Left kidney (tissue), 8 donors: ENCODE measurements at places on chromosomes 2 and 18. TPM values are rescaled to one million over a fixed set of nuclear protein-coding genes. Genes with fewer than 3 reads are reported as not detected.

GRCh38 chr2:59713577-59713976 lies 839.9 kb downstream of the BCL11A start:
- DNase-seq, result no peak

DNA sequence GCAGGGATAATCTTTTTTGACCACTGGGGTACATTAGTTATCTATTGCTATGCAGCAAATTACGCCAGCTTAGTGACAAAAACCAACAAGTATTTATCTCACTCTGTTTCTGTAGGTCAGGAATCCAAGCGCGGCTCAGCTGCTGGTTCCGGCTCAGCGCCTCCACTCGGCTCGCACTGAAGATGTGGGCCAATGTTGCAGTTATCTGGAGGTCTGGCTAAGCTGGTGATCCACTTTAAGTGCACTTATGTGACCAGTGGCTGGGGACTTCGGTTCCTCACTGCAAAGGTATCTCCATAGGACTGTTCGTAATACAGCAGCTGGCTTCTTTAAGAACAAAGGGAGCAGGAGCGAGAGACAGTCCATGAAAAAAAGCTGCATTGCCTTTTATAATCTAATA lies 591.9 kb downstream of the TMEM182 start:
- DNase-seq, result no peak

- peak; percentile 45 for DNase-seq
Observed at GRCh38 chr2:16394072-16394985, 271.3 kb downstream of the CYRIA start.

DNA sequence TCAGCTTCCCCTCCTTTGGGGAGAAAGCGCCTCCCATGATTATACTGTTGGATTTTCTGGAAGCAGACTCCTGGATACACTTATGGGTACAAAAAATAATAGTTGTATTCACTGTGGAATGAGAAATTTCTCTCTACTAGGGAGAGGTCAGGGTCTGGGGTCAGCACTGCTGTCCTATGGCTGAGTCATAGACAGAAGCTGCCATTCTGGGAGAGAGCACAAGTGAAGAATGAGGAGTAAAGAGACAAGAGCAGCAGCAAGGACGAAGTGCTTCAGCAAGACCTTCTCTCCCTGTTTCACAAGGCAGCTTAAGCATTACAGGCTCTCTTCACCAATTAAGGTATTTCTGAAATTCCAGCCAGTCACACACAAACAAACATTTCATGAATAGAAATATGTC lies 10.1 kb upstream of the UNC80 start:
- no peak for DNase-seq

GRCh38 chr2:216770050-216770449 lies 74.7 kb upstream of the IGFBP5 start:
- no peak for DNase-seq

DNA sequence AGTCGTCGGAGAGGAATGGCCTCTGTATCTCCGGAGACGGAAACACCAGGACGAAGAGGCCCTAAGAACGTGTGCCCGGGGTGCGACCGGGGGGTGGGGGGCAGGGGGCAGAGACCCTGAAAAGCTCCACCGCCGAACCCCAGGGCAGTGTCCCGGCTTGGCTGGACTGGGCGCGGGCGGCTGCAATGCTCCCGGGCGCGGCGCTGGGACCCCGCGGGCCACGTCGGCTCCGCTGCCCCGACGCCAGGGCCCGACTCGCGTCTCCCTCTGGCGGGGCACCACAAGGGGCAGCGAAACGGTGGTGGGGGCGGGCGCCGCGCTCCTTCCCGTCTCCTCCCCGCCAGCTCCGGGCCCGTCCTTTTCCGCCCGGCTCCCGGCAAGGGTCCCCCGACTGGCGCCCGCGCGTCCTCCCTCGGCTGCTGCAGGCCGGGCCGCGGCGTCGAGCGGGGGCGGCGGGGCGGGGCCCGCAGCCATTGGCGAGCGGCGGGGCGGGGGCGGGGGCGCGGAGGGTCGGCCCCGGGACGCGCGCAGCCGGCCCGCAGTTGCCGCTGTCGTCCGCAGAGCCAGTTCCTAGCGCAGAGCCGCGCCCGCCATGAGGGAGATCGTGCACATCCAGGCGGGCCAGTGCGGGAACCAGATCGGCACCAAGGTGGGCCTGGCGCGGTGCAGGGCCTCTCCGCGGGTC lies at the start of gene TUBB6:
TUBB6 (plus strand) TSS at position 541 of the 685 bp plus-strand sequence; CDS start at position 593, 52 bp downstream.
- peak; percentile 63 for DNase-seq

DNA sequence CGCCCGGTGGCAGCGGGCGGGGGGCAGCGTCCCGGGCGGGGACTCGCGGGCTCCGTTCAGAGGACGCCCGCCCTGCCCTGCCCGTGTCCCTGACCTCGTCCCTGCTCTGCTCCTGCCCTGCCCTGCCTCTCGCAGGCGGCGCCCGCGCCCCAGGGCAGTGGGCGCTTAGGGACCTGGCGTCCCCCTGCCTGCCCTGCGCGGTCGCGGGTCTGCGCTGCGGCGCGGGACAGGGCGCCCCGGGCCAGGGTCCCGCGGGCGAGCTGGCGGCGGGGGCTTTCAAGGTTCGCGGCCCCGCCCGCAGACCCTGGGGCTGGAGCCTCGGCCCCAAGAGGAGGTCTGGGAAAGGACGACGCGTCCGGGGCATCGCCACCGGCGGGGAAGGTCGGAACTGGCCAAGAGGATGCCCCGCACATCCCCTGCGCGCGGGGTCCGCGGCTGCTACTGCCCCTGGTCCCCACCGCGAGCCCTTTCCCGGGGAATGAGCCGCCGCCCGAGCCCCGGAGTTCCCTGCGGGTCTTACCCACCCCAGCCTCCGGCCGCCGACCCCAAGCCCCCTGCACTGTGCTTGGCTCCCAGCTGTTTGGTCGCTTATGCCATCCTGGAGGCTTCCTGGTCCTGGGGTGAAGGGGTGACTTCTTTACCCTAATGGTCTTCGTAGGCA lies 679 bp downstream of the RNF144A start:
- no peak for DNase-seq

DNA sequence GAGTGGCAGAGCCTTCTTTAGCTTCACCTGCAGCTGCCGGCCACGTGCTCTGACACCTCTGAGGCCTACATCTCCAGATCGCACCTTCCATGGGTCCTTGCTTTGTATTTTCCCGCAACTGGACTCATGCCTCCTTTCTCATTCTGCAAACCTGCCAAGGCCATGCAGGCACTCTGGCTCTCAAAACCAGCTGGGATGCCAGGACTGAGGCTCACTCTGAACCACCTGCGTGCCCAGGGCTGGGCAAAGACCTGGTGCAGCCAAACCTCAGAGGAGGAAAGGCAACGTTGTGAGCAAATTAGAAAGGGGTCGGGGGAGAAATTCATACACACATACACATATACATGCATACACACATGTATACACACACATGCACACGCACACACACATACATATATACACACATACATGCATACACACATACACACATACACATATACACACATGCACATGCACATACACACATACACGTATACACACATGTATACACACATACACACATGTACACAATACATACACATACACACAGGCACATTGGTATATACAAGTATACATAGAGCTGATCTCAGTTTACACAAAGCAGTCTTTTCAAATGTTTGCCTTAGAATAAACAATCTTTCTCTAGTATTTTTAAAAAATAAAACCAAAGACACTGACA lies 125.2 kb downstream of the RTP5 start:
- no peak for DNase-seq

The CTAGE1 gene
- 0.05 TPM for polyA plus RNA-seq

The ZCCHC2 gene
- polyA plus RNA-seq, result 19.0 TPM

The LAPTM4A gene
- polyA plus RNA-seq, result 421 TPM

The HRH4 gene
- 0.17 TPM for polyA plus RNA-seq

The STPG4 gene
- polyA plus RNA-seq, result 0.12 TPM
